ENCODE measurements at places on chromosomes 11 and 22.

DNA sequence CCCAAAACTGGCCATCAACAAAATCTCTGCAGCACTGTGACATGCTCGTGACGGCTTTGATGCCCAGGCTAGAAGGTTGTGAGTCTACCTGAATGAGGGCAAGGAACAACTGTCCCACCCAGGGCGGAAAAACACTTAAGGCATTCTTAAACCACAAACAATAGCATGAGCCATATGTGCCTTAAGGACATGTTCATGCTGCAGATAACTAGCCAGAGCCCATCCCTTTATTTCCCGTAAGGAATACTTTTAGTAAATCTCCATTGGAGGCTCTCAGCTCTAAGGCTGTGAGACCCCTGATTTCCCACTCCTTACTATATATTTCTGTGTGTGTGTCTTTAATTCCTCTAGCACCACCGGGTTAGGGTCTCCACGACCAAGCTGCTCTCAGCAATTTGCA is 3.4 kb downstream of the CHORDC1 start:
- no peak for DNase-seq

GRCh38 chr22:36387959-36388726 is at the start of gene MYH9:
MYH9 (minus strand) TSS chr22:36387967; CDS start chr22:36349236, 38,731 bp downstream.
- peak; percentile 100 for DNase-seq

GRCh38 chr22:42745118-42745517 is 24.4 kb upstream of the A4GALT start:
- DNase-seq: peak; percentile 17

GRCh38 chr11:12266943-12267342 is 110.4 kb upstream of the PARVA start:
- no peak for DNase-seq

All from suppressor macrophage treated with lipopolysaccharide for 1 hour (primary cell).